Ovary (tissue), 10 donors: ENCODE measurements at places on chromosomes 1 and 21.

GRCh38 chr1:160058087-160058486 is 11.9 kb downstream of the KCNJ10 start:
- H3K4me3 ChIP-seq: no peak overlapping the region
- H3K27ac ChIP-seq: no peak overlapping the region
- no peaks in the 10 kb centered on the region for H3K4me1 ChIP-seq
- no peak for DNase-seq
- H3K27me3 ChIP-seq: no peaks in the 10 kb centered on the region
- no peaks in the 10 kb centered on the region for H3K36me3 ChIP-seq

- DNase-seq: no peak
- H3K36me3 ChIP-seq: no peaks in the 10 kb centered on the region
Measured at GRCh38 chr1:108877348-108878159, 769 bp downstream of the GPSM2 start.

DNA sequence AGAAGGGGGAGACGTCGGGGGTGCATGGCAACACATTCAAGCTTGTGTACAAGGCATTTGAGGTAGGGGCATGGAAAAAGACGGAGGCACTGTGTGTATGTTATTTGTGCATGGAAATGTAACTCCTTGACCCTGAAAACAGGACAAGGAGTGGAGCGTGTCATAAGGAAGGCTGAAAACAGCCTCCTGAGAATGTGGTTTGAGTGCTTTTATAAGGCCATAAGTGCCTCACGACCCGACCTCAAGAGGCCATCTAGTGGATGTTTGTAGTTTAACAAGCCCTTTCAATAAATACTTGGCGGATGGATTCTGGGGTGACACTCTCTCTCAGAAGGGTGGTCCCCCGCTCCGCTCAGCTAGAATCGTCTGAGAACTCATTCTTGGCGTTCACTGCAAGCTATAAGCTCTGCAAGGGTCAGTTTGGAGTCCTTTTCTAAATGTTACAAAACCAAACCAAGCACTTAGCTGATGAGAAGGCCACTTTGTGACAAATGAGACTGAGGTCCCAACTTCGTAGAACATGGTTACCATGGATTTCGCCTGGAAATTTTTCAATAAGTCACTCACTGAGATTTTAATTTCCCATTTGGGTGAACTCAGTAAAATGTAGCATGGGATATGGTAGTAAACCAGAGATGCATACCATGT is 38.8 kb upstream of the CLCA4 start:
- H3K27me3 ChIP-seq: no peaks in the 10 kb centered on the region
- H3K27ac ChIP-seq: no peak overlapping the region
- H3K4me3 ChIP-seq: no peak overlapping the region
- no peaks in the 10 kb centered on the region for H3K4me1 ChIP-seq
- peak; percentile 22 for DNase-seq
- no peaks in the 10 kb centered on the region for H3K36me3 ChIP-seq

DNA sequence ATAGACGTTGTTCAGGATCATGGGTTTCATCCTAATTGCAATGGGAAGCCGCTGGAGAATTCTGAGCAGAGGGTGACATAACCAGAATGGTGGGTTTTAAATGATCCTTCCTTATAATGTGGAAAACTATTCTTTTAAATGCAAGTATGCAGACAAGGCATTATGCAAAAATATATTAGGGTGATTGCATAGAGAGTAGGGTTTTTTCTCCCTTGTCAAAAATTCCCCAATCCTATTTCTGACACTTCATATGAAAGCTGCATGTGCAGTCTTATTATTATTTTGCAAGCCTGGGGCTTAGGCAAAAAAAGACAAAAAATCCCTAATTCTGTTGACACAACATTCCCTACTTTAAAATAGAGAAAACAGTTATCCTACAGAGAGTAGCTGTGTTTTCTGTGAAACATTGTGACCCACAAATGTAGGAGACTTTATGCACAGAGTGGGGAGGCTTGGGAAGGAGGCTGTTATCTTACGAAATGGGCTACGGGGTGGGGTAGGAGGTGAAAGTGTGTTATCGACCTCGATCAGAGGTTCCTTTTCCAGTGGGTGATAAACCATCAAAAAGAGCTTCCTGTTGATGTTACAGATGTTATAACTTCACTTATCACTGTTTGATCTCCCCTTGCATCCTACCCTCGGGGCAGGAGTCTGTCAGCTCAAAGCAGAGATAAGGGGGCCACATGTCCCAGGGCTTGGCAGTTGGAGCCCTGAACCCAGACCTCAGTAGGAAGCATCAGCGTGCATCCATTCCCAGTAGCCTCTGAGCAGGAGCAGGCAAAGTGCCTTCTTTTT is 27.2 kb downstream of the RHEX start:
- no peak overlapping the region for H3K27ac ChIP-seq
- no peak overlapping the region for H3K4me3 ChIP-seq
- H3K36me3 ChIP-seq: no peaks in the 10 kb centered on the region

DNA sequence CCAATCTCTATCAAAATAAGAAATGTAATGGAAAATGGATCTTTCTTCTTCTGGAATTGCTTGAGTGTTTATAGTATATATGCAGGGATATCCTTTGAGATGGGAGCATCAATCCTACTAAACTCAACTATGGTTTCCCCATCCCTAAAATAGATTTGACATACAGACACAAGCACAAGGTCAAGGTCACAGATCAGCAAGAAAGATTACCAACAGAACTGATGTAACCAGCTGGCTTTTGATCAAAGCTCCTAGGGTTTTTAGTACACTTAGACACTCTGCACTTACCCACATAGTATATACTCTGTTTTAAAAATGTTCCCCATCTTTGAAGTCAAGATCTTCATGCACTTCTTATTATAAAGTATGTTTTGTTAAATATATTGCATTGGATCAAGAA is 85.5 kb downstream of the NRIP1 start:
- H3K27me3 ChIP-seq: no peaks in the 10 kb centered on the region
- H3K36me3 ChIP-seq: no peaks in the 10 kb centered on the region
- H3K4me1 ChIP-seq: no peaks in the 10 kb centered on the region
- no peak overlapping the region for H3K4me3 ChIP-seq
- H3K27ac ChIP-seq: no peak overlapping the region

- no peak overlapping the region for H3K4me3 ChIP-seq
- no peaks in the 10 kb centered on the region for H3K27me3 ChIP-seq
- no peak overlapping the region for H3K27ac ChIP-seq
- H3K36me3 ChIP-seq: no peaks in the 10 kb centered on the region
- DNase-seq: no peak
- no peaks in the 10 kb centered on the region for H3K4me1 ChIP-seq
Measured at GRCh38 chr1:107704911-107705310, 260.1 kb downstream of the VAV3 start.

DNA sequence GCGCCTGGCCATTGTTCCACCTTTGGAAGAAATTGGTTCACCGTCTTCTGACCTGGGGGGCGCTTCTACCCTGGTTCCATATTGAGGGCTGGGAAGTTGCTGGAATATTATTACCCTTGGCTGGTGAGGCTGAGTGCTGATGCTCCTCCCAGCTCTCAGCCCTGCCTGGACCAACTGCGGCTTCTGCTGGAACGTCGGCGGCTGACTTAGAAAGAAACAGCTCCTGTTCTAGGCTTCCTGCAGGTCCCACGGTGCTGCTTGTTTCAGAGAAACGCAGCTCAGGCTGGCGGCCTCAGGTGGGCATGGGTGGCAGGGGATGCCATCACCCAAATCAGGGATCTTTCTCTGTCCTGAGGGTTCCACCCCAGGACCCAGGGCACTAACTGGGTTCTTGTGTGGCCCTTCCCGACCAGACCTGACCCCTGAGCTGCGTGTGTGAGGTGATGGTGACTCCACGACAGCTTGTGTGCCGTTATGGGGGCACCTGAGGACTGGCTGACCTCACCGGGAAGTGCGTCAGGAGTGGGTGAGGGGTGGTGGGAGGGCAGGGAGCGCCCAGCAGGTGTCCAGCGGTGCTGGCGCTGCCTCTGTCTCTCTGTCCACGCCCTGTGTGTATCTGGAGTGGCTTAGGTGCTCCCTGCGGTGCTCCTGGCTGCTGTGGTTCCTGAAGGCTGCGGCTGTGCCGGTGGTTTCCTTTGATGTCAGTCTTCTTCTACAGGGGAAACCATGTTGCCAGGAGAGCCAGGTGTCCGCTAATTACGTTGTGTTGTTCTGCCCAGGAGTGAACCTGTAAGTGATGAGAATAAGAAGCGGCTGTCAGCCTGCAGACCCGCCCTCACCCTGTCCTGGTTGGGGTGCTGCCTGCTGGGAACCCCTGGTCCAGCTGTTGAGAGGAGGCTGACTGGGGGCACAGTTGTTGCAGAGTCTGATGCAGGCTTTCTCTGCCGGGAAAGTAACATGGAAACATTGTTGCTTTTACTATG is 8.9 kb downstream of the SKI start:
- H3K36me3 ChIP-seq: no peaks in the 10 kb centered on the region
- H3K27me3 ChIP-seq: no peaks in the 10 kb centered on the region
- no peak overlapping the region for H3K4me3 ChIP-seq
- H3K4me1 ChIP-seq: peaks cover 57% of the 10 kb centered on the region
- H3K27ac ChIP-seq: no peak overlapping the region
- no peak for DNase-seq

DNA sequence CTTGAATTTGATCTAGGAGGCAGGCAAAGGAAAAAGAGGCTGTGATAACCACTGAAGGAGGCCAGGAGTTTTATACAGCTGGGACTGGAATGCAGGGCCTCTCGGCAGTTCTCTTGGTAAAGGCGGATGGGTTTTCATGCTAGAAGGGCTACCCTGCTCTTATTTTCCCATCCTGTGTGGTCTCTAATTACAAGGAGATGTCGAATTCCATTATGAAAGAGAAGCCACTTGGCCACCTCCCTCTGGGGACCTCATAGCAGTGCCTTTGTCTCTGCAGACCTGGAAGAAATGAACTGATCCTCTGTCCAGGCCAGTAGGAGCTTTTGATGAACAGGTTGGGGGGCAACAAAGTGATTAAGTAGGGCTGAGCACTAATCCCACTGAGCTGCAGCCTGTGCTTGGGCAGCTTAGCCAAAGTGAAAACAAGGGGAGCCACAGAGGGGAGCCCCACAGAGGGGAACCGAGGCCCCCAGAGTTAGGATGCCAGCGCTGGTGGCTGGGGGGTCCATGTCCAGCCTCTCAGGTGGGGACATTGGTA is 42.2 kb upstream of the BCAR3 start:
- H3K27me3 ChIP-seq: no peaks in the 10 kb centered on the region
- no peaks in the 10 kb centered on the region for H3K36me3 ChIP-seq
- no peak overlapping the region for H3K27ac ChIP-seq
- peaks cover 10% of the 10 kb centered on the region for H3K4me1 ChIP-seq

- no peak for DNase-seq
- no peaks in the 10 kb centered on the region for H3K27me3 ChIP-seq
- H3K27ac ChIP-seq: no peak overlapping the region
- no peaks in the 10 kb centered on the region for H3K36me3 ChIP-seq
- H3K4me1 ChIP-seq: no peaks in the 10 kb centered on the region
- H3K4me3 ChIP-seq: no peak overlapping the region
Measured at GRCh38 chr1:221606256-221606655, 135.6 kb downstream of the DUSP10 start.

DNA sequence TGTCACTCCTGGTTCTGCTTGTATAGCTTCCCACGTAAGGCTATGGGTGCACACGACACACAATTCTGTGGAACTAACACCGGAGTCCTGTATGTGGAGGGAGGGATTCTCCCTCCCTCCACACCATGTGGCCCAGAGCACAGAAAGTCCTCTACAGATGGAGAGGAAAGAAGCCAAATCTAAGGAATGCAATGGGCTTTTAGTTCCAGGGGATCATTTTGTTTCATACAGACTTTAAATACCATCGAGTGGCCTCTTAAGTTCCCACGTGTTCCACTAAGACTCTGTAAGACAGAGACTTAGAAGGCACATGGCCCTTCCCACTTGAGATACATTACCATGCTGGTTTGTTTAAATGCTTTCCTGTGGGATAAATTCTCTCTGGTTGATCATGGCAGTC is 156.0 kb downstream of the TGFB2 start:
- no peak overlapping the region for H3K4me3 ChIP-seq
- H3K4me1 ChIP-seq: peaks cover 1% of the 10 kb centered on the region
- no peaks in the 10 kb centered on the region for H3K27me3 ChIP-seq
- no peak for DNase-seq
- H3K36me3 ChIP-seq: no peaks in the 10 kb centered on the region

DNA sequence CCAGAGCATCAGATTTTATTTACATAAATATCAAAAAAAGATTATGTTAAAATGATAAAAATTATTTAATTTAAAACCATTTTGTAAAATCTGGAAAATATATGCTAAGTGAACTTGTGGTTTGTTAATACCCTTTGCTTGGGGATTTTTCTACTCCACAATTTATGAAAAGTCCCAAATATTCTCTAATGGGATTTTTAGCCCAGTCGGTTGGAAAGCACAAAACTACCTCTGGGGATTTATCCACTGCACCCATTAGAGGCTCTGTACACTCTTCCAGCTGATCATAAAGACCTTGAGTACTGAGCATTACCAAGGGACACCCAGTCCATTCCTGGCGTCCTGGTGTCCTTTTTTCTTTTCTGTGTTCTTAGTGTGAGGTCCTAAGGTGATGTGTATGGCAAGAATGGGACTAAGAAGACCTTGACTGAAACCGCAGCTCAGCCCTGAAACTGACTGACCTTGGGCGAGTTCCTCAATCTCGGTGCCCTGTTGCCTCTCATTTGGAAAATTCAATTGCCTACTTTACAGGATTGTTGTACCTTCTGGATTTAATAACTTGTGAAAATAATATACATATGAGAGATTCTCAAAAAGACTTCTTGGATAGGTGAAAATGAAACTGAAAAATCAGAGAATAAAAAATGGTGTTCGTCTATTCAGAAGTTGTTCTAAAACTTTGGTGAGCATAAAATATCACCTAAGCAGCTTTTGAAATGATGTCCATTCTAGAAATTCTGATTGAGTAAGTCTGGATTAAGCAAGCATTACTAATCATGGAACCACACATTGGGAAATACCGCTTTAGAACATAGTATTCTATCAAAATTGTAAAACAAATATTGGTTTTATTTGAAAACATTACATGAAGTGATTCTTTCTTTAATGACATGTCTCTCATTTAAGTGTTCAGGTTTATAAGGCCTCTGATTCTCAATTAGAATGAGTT is 21.5 kb upstream of the SAMSN1 start:
- no peaks in the 10 kb centered on the region for H3K4me1 ChIP-seq
- H3K27me3 ChIP-seq: no peaks in the 10 kb centered on the region
- no peak overlapping the region for H3K27ac ChIP-seq

- H3K4me1 ChIP-seq: peaks cover 2% of the 10 kb centered on the region
- H3K27ac ChIP-seq: no peak overlapping the region
- no peaks in the 10 kb centered on the region for H3K36me3 ChIP-seq
- DNase-seq: peak; percentile 40
Measured at GRCh38 chr1:160219062-160219929, 14.1 kb downstream of the PEA15 start.

DNA sequence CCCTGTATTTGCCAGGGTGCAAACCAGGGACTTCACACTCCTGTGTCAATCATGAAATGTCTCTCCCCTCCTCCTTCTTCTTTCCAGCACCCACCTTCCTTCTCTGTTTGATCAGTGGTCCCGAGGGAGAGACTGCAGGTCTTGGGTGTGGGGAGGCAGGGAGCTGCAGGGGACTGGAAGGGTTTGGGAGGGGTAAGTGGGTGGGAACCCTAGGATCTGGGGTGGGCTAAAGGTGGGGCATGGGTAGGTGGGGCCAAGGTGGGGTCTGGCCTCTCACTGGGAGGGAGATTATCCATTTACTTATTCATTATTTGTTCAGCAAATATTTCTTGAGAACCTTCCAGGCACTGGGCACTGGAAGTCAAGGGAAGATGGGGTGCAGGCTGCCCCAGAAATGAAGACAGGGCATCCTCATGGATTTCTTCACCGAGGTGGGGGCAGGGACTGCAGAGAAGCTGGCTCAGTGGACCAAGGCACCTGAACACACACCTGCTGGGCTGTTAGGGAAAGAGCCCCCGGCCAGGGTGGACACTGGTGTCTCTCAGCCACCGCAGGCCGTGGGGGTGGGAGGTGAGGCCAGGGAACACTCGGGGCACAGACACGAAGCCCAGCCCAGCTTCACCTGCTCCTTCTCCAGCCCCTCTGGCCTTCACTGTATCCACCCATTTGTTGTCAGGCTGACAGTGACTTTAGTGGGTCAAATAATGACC is 193.9 kb upstream of the C1orf174 start:
- no peak overlapping the region for H3K27ac ChIP-seq
- no peak overlapping the region for H3K4me3 ChIP-seq
